Smooth muscle cell of the coronary artery (primary cell): ENCODE measurements at places on chromosomes 2 and 18. TPM values are rescaled to one million over a fixed set of nuclear protein-coding genes. Genes with fewer than 3 reads are reported as not detected.

CWC22 gene
- 11.7 and 12.5 TPM in 2 replicates for total RNA-seq

KDSR gene
- total RNA-seq = 17.8 and 44.1 TPM in 2 replicates

TGFA gene
- total RNA-seq = 1.7 TPM in 1 of 2 replicates, not detected in the other

CHRND gene
- not detected in 2 replicates for total RNA-seq

OTX1 gene
- total RNA-seq = 0.12 and 0.23 TPM in 2 replicates

VIT gene
- 0.15 and 7.1 TPM in 2 replicates for total RNA-seq
